ENCODE measurements at places on chromosomes 11 and 22.

- no peak for DNase-seq
Observed at GRCh38 chr11:19552656-19553260, 159.9 kb upstream of the NAV2 start.

DNA sequence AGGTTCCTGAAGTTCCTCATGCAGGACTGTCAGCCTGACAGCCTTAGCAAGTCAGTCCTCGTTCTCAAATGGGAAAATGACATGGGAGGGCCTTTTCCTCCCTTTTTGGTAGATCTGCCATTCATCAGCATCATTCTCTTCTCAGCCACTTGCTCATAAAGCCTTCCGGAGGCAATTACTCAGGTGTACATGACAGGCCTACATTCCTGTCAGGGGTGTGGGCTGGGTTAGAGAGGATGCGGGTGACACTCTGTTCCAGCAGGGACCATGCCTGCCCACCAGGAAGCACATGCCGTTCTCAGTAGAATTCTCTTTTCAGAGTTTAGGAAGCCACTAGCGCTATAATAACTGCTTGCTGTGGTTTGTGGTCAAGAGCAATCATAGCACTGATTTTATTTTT, 24.2 kb upstream of the ANKK1 start:
- no peak for DNase-seq

DNA sequence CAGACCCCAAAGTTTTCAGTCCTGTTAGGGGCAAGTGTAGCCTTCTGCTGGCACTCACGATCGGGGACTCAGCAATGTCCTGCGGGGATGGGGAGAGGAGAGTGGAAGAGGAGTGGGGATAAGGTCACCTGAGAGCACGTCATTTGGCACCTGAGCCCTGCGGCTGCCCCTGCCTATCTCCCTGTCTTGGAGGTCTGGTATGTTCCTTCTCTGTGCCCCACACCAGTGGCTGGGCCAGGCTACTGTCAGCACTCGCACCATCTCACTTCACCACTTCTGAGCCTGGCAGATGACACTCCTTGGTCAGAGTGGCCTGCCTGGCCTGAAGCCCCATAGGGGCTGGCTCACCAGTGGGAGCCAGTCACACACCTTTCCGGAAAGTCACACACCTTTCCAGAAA, 20.1 kb upstream of the CHADL start:
- DNase-seq, result no peak

DNA sequence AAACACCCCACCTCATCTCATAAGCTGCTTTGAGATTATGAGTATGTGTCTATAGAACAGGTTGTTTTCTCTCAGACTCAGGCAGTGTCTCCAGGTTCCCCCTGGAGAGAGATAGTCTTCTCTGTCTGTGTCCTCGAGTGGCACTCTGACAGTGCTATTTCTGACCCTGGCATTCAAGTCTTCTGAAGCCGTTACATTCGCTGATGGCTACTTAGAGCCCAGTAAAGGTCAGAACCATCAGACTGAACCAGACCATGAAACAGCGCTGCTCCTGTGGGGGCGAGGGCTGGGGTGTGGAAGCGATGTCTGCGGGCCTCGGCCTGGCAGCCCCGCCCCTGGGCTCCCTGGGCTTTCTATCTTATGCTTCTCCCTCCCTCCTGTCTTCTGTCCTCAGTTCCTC, 23.5 kb downstream of the SHISA8 start:
- no peak for DNase-seq

DNA sequence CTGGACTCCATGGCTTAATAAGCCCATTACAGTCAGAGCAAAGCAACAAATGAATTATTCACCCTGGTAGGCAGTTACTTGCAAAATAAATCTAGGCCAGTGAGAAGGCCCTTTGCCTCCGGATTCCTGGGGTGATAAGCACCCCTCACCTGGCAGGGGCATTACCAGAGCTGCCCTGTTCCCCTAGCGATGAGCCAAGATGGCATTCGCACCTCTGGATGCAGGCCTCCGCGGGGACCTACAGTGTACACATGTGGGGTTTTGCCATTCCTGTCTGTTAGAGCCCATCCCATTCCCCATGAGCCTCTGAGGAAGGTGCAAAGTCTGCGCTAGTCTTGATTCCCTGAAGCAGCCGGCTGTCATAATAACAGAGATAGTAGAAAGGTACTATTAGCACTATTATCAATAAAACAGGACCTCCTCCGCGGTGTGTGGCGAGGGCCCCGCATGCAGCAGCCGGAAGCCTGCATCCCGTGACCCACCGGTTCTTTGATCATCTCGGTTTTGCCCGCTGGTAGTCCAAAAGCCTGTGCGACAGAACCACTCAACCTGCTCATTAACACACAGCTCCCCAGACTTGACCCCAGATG, 344.3 kb downstream of the BRD1 start:
- no peak for DNase-seq

GRCh38 chr11:23520226-23520960, 660.1 kb upstream of the CCDC179 start:
- DNase-seq, result no peak

DNA sequence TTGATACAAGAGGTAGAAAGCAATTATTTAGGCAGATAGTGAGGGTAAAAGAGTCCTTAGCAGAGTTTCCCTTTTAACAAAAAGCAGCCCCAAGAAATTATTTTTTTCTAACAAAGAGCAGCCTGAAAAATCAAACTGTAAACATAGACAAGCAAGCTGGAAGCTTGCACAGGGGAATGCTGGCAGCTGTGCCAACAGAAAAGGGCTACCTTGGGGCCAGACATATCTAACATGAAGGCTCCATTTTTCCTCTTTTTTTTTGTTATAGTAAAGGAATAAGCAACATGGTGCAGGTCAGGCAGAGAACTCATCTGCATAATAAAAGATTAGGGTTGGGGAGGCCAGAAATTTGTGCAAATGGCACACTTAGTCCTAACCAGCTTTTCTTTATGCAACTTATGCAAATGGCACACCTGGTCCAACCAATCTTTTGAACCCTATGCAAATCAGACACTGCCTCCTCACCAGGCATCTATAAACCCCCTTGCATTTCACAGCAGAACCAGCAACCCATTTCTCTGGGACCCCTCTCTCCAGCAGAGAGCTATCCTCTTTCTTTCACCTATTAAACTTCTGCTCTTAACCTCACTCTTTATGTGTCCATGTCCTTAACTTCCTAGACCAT, 41.8 kb downstream of the PDGFD start:
- DNase-seq, result no peak

- no peak for DNase-seq
Observed at GRCh38 chr11:111359223-111360149, 19.6 kb downstream of the POU2AF1 start.

GRCh38 chr11:56632329-56632728, 9.9 kb downstream of the OR5AP2 start:
- no peak for DNase-seq

GRCh38 chr11:117045196-117045595, 53.0 kb downstream of the SIK3 start:
- peak; percentile 18 for DNase-seq

GRCh38 chr22:39718206-39718605, 147.7 kb downstream of the CACNA1I start:
- no peak for DNase-seq

- DNase-seq, result no peak
Observed at GRCh38 chr11:128171506-128171905, 415.9 kb downstream of the ETS1 start.

DNA sequence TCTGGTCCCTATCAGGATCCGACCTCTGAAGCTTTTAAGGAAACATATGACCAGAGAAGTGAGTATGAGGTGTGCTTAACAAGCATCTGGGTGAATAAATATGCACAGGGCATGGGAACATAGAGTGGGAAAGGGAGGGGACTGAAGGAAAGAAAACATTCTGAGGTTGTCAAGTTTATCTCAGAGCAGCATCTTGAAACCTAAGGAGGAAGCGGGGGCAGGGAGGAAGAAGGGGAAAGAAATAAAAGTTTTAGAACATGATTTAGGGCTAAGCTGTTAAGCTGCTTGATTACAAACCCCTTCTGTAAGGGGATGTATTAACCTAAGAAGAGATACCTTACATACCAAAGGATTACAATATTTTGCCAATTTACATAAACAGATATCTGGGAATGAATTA, 24.0 kb upstream of the SC5D start:
- no peak for DNase-seq

DNA sequence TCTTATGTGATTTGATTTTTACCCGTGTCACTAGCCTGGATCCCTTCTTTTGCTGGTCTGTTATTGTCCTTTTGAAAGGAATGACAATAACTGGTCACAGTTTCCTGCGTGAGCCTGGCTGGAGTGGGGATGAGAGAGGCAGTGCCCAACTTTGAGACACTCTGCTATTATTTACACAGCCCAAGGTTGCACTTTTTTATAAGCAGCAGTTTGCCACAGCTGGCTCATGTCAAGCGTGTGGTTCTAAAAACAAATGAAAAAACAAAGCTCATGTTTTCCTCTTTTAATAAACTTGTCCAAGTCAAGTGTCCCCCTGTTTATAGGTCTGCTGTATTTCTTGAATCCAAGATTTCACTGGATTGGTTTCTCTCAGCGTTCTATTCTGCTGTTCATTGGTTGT, 201.3 kb downstream of the GRIK4 start:
- DNase-seq, result no peak

GRCh38 chr11:69232821-69233743, 60.9 kb upstream of the MYEOV start:
- DNase-seq, result no peak

DNA sequence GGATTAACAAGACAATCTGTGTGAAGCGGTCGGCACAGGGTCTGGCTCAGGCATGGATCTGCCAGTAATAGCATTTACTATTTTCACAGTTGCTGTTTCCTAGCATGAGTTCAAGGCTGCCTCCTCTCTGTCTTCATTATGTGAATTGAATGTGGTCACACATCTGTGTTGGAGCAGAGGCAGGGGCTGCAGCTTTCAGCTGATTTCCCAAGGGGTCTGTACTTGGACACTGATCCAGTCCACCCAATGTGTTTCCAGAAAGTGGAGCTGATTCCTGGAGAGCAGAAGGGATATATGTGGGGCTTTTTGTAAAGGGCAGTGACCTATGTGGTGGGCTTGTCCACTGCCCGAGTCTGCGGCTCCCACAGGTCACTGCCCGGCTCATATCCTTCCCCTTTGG, 3.5 kb upstream of the CELSR1 start:
- no peak for DNase-seq

DNA sequence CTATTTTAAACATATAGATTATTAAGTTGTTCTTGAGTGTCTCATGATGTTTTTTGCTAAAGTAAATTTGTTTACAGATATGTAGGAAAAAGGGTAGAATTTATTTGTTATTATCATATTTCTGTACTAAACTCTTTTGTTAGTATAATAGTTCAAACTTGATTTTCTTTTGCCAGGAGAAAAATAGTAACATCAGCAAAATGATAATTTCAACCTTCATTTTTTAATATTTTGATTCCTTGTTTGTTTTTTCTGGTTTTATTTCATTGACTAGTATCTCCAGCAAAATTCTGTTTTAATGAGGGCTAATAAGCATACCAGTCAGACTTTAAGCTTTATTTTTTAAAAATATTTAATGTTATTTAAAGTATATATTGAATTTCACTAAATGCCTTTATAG, 4.0 kb downstream of the OR1S1 start:
- DNase-seq, result no peak

DNA sequence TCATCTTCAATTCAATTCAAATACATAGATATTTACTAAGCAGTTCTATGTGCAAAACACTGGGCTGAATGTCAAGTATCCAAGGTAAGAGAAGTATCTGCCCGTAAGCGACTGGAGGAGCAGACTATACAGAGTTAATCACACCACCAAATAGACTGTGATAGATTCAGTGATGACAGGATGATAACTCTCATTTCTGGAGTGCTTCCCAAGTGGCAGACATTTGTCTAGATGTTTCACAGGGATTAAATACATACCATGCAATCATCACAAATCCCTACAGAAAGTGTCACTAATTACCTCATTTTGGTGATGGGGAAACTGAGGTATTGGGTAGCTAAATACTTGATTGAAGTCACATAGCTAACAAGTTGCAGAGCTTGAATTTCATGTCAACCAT, 508.7 kb upstream of the TENM4 start:
- DNase-seq, result no peak

DNA sequence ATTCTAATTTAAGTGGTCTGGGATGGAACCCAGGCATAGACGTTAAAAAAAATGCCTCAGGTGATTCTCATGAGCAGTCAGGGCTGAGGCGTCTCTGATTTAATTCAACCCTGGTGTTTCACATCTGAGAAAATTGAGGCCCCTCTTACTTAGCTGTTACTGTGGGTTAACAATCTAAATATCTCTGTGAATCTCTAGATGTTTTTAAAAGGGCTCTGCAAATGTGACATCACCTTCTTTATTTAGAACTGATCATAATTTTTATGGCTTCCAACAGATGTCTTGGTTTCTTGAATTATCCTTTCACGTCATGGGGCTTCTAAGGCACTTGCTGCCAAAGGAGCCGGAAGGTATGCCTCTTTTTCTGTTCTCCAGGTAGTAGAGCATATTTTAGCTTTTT, 76.1 kb upstream of the LIN7C start:
- no peak for DNase-seq

- DNase-seq, result peak; percentile 74
Observed at GRCh38 chr11:102733232-102733875, 8.6 kb upstream of the MMP8 start.

GRCh38 chr11:71338801-71339395, 86.5 kb upstream of the SHANK2 start:
- DNase-seq, result no peak

DNA sequence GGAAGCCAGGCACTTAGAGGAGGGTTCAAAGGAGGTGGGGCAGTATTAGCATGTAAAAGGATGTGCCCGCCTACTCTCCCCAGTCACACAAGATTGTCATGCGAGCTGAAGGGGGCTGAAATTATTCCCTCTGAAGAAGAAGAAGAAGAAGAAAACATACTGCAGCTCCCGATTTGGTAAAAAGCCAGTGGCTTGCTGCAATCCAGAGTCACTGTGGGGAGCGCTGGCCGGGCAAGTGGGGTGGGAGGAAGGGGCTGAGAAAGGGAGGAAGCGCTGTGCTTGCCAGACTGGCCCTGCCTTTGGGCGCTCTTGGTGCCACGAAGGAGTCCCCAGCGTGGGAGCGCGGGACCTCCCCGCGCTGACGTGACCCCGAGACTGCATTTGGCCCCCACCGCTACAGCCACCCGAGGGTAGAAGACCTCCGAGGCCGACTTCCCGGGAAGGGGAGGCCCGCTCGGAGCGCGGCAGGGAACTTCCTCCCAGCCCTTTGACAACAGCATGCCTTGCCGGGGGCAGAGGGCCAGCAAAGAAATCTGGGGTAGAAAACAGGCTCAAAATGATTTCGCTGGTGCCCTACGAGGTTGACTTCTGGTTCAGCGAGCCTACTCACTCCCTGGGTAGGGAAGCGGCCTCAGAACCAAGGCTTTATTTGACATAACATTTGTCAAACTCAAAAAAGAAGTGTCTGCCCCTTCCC, 906.3 kb downstream of the DLG2 start:
- DNase-seq, result peak; percentile 39

DNA sequence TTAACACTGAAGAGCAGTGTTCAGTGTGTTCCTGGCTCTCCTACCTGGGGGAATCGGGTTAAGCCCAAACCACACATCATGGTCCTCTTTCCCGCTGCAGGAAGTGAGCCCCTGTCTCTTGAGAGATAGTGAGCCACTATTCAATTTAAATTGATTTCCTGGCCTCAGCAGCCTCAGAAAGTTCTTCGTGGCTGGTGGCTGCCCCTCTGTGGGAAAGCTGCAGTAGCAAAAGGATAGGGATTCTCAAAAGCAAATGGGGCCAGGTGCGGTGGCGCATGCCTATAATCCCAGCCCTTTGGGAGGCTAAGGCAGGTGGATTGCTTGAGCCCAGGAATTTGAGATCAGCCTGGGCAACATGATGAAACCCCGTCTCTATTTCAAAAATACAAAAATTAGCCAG, 49.1 kb upstream of the CD5 start:
- no peak for DNase-seq
